CD8-positive, alpha-beta memory T cell (primary cell): ENCODE measurements at places on chromosomes 13 and 19. TPM values are rescaled to one million over a fixed set of nuclear protein-coding genes. Genes with fewer than 3 reads are reported as not detected.

GRCh38 chr13:21550918-21551317, 53.1 kb downstream of the MICU2 start:
- H3K4me1 ChIP-seq = no peaks in the 10 kb centered on the region
- H3K27ac ChIP-seq = no peak overlapping the region
- H3K4me3 ChIP-seq = no peak overlapping the region
- H3K27me3 ChIP-seq = no peaks in the 10 kb centered on the region
- peaks cover 4% of the 10 kb centered on the region for H3K36me3 ChIP-seq

DNA sequence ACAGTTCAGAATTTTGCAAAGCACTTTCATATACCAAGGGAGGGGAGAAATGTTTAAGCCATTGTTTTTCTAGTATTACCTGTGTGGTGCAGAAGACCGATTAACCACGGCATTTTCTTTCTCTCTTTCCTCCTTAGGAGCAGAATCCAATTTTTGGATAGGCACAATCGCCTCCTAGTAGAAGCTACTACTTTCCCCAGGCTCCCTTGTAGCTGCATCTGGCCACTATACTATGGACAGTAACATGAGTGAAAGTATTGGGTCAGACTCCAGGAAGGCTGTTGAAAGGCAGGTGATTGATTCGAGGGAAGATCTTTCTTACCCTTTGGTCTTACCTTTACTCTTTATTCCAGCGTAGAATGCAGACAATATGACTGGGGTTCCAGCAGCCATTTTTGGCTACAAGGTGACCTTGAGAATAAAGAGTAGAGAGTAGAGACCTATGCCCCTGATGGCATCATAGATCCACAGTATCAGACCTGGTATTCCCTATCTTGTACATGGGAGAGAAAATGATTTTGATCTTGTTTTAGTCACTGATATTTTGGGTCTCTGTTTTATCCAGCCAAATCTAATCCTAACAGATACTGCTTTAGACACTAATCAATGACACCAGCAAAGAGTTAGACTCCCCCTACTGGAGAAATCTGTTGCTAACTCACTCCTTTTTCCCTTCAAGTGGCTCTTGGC, 77.0 kb downstream of the LRRC63 start:
- no peak overlapping the region for H3K27ac ChIP-seq
- H3K36me3 ChIP-seq = no peaks in the 10 kb centered on the region
- H3K27me3 ChIP-seq = no peaks in the 10 kb centered on the region
- no peak overlapping the region for H3K4me3 ChIP-seq
- peaks cover 3% of the 10 kb centered on the region for H3K4me1 ChIP-seq
- peak; percentile 57 for DNase-seq

CCDC8 gene
- not detected for total RNA-seq

SELENOW gene
- 116 TPM for total RNA-seq

DNA sequence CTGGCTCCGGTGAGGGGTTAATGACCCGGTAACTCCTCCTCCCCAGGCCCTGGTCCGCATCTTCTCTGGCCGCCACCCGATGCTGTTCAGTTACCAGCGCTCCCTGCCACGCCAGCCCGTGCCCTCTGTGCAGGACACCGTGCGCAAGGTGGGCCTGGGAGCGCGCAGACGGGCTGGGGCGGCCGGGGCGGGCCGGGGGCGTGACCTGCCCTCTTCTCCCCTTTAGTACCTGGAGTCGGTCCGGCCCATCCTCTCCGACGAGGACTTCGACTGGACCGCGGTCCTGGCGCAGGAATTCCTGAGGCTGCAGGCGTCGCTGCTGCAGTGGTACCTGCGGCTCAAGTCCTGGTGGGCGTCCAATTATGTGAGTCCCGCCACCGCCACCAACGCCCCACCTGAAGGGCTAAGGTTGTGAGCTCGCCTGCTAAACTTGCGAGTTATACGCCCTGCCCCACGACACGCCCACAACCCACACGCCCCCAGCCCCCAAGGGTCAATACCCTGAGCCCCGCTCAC, 10.4 kb downstream of the CPT1C start:
- no peak overlapping the region for H3K27ac ChIP-seq
- H3K36me3 ChIP-seq = no peaks in the 10 kb centered on the region
- no peaks in the 10 kb centered on the region for H3K4me1 ChIP-seq
- no peak overlapping the region for H3K4me3 ChIP-seq

- no peak for DNase-seq
- H3K27ac ChIP-seq = no peak overlapping the region
- no peaks in the 10 kb centered on the region for H3K4me1 ChIP-seq
Observed at GRCh38 chr13:45198041-45198440, 2.8 kb downstream of the KCTD4 start.

GRCh38 chr13:31772231-31772630, 32.9 kb downstream of the RXFP2 start:
- H3K4me1 ChIP-seq = no peaks in the 10 kb centered on the region
- no peaks in the 10 kb centered on the region for H3K36me3 ChIP-seq
- no peak for DNase-seq
- H3K4me3 ChIP-seq = no peak overlapping the region

DNA sequence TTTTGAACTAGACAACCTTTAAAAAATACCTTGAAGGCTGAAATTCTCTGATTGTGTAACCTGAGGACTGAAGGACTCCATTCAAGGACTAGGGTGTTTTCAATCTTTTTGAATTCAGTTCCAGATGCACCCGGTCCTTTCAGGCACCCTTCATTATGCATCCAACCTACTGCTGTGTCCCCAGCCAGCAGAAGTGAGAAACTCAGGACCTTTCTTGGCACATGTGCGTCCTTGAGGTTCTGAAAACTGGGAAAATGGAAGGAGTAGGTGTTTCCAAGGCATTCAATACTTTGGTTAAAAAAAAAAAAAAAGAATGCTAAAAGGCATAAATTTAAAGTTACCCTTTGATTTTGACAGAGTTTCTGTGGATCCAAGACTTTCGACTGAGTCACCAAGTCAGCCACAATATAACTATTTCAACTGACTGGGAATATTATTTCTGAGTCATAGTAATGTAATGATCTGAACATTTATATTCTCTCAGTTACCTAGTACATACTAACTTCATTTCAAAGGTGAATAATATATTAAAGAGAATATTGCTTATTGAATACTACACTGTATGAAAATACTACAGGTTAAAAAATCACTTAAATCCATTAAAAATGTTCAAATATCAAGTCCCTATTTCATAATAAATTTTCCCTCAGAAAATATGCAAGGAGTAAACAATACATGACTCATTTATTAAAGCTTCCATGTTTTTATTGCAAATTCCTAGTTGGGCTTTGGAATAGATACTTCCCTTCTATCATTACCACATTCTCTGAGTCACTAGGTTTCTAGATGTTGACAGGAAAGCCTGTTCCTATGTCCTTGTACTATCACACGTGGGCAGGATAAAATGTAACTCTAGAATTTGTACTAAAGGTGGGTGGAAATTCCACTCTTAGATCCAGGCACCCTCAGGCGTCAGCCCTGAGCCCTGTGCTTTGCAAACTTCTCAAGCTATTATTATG, 2.4 kb upstream of the ITGBL1 start:
- no peaks in the 10 kb centered on the region for H3K36me3 ChIP-seq
- no peaks in the 10 kb centered on the region for H3K27me3 ChIP-seq
- H3K4me1 ChIP-seq = no peaks in the 10 kb centered on the region
- no peak overlapping the region for H3K27ac ChIP-seq
- no peak for DNase-seq

GRCh38 chr13:21636656-21637055, 32.7 kb upstream of the MICU2 start:
- no peaks in the 10 kb centered on the region for H3K27me3 ChIP-seq
- no peak for DNase-seq
- H3K27ac ChIP-seq = no peak overlapping the region
- H3K4me3 ChIP-seq = no peak overlapping the region
- H3K36me3 ChIP-seq = no peaks in the 10 kb centered on the region

DNA sequence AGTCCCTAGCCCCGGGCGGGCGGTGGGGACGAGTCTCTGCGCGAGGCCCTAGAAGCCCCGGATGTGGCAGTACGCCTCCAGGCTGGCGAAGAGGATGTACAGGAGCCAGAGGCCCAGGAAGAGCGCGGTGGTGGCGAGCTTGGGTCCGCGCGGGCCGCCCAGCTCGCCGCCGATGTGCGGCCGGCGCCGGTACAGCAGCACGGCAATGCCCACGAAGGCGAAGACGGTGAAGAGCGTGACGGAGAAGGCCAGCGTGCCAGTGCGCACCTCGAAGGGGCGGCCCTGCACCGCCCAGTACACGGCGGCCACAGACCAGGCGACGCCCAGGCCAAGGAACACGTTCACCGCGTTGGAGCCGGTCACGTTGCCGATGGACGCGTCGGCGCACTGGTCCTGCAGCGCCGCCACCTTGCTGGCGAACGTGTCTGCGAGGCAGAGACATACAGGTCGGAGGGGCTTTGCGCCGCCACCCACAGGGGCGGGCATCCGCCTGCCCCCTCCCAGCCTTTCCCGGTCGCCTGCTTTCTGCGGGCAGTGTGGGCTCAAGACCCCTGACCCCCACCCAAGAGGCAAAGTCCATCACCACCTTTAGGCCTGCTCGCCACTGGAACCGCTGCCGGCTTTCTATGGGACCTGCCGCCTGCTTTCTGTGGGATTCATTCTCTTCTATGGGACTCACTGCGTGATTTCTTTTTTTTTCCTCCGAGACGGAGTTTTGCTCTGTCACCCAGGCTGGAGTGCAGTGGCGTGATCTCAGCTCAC, 10.9 kb upstream of the MEIS3 start:
- H3K36me3 ChIP-seq = no peaks in the 10 kb centered on the region
- H3K4me1 ChIP-seq = peaks cover 31% of the 10 kb centered on the region
- H3K27ac ChIP-seq = no peak overlapping the region
- H3K4me3 ChIP-seq = no peak overlapping the region
- DNase-seq = no peak
- peaks cover 29% of the 10 kb centered on the region for H3K27me3 ChIP-seq

DNA sequence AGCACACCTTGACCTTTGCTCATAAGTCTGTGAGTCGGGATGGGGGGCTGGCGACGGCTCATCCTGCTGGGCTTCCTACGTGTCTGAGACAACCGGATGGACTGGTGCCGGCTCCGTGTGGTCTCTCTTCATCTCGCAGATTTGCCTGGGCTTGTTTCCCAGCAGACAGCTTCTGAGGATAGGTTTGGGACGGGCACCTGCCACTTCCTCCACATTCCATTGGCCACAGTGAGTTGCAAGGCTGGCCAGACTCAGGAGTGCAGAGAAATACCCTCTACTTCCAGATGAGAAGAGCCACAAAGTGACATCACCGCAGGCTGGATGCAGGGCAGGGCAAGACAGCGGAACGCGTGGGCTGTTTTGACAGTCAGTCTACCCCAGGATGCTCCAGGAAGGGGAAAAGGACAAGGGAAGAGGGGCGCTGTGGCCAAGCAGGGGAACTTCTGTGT, 48.1 kb downstream of the IRS2 start:
- no peak overlapping the region for H3K4me3 ChIP-seq
- H3K36me3 ChIP-seq = no peaks in the 10 kb centered on the region
- no peaks in the 10 kb centered on the region for H3K4me1 ChIP-seq
- no peaks in the 10 kb centered on the region for H3K27me3 ChIP-seq

GRCh38 chr19:2248136-2249009, 750 bp upstream of the AMH start:
- no peak overlapping the region for H3K4me3 ChIP-seq
- H3K27ac ChIP-seq = no peak overlapping the region

- H3K4me1 ChIP-seq = peaks cover 5% of the 10 kb centered on the region
- no peak overlapping the region for H3K27ac ChIP-seq
- peaks cover 5% of the 10 kb centered on the region for H3K27me3 ChIP-seq
- DNase-seq = no peak
Observed at GRCh38 chr19:11541238-11541637, 2.6 kb downstream of the CNN1 start.

DNA sequence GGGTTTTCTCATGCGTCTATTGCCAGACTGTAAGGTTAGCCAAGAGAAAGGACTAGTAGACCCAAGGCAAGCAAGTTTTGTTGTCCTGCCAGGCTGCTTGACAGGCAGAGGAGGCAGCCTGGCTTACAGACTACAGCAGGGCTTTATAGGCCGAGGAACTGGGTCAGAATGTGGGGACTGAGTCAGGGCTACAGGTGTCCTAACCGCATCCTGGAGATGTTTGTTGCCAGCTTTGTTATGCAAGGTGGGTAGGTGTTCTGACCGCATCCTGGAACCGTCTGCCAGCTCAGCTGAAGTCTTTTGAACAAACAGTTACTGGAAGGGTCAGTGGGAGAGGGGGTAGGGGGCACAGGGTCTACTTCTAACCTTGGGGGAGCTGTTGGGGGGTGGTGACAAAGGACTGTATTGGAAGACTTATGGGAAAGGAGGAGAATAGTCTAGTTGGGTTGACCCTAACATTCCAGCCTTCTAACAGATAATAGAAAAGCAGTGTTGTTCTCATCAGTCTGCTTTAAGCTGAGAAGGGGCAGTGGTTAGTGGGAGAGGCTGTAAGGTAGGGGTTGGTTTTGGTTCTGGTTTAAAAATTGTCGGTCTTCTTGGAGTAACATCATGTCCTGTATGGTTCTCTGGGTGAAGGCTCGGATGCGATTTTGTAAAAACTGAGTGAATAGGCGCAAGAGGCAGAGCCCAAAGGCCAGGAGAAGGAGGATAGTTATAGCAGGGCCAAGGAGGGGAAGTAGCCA, 913.8 kb upstream of the SLITRK5 start:
- peak; percentile 54 for DNase-seq
- H3K27me3 ChIP-seq = no peaks in the 10 kb centered on the region
- H3K4me1 ChIP-seq = no peaks in the 10 kb centered on the region
- peak overlapping the region; percentile 29 for H3K27ac ChIP-seq

- H3K27ac ChIP-seq = no peak overlapping the region
- H3K27me3 ChIP-seq = peaks cover 10% of the 10 kb centered on the region
Observed at GRCh38 chr19:44903602-44904425, 1.8 kb upstream of the APOE start.

DNA sequence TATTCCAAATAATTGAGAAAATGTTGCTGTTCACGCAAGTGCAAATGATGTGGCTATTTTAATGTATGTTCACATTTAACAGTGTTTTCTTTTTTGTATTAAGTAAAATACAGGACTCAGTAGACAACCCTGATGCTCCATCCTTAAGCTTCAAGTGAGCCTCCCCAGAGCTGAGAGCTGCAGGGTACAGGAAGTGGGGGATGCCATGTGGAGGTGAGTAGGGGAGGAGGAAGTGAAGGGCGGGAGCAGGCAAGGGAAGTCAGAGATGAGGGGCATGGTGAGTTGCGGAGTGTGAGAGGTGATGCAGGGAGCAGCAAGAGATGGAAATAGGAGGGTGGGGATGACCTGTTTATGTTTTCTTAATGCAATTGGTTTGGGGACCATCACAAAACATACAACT, 711.0 kb downstream of the UQCRFS1 start:
- peaks cover 17% of the 10 kb centered on the region for H3K4me1 ChIP-seq
- no peaks in the 10 kb centered on the region for H3K36me3 ChIP-seq
- no peak for DNase-seq
- no peaks in the 10 kb centered on the region for H3K27me3 ChIP-seq
- H3K4me3 ChIP-seq = no peak overlapping the region

TMEM272 gene
- 0.35 TPM for total RNA-seq
